ENCODE measurements at places on chromosomes 16 and 17.
A peak's percentile ranks its signal among the peaks of the same experiment; 100 is the strongest.

DNA sequence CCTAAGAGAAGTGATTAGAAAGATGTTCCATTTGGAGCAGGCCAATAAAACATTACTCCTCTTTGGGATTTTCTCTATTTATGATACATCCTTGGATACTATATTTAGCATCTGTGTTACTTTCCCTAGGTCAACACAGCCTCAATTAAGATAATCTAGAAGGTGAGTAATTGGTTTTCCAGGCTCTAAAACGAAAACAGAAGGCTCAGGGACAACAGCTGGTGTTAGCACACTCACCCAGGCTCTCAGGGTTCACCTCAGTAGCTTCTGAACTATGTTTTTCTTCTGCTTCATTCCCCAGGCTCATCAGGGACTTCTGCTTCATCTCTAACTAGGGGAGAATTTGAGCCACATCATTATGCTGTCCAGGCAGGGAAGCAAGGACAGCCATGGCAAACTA lies 76.6 kb downstream of the ZZEF1 start:
- DNase-seq, result no peak

DNA sequence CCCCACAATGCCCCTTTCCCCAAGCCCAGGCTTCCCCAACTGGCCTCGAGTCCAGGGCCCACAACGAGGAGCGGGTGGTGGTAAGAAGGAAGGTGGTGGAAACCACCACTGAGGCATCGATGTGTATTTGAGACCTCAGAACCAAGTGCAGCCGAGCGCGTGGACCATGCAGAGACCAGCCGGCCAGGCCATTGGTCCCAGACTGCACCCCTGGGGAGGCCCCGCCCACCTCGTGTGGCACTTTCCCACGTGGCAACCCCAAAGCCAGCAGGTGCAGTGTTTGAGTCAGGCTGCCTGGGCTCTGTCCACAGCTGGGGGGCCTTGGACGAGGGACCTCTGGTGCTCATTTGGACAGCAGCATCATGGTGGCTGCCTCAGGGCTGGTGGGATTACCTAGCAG lies 28.1 kb upstream of the BAHCC1 start:
- DNase-seq, result no peak

GRCh38 chr16:66427036-66427860 lies at the start of gene BEAN1:
Gene BEAN1, plus strand, starts transcription at chr16:66427295. Its CDS starts 10,382 bp downstream, at chr16:66437677.
- peak; percentile 86 for DNase-seq

DNA sequence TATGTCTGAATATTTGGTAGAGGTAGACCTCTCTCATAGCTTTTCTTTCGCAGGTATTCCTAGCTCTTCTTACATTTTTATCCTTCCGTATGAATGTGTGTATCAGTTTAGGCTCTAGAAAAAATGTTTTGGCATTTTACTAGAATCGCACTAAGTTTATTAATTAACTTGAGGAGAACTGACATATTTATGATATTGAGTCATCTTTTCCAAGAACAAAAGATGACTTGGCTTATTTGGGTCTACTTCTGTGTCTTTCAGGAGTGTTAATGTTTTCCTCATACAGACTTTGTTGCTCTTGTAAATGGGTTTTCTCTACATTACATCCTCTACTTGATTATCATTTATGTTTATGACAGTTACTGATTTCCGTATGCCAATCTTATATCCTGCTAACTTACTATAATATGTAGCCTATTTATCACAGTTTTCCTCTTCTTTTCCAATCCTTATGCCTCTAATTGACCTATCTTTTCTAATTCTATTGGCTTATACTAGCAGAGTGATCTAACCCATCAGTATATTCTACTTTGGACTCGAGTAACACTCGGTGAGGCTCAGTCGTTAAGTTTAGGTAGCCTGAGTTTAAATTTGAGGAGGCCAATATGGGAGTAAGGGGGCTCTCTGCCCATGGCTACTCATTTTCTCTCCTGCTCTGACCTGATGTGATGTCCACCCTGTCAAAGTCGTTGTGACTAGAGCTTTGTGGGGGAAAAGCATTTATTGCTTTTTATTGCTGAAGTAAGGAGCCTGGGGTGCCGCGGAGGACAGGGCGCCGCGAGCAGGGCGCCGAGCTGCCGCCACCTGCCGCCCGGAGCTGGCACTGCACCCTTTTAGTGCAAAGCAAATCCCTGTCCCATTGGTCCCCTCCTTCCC lies 20.0 kb downstream of the ST6GALNAC1 start:
- DNase-seq, result peak; percentile 66

DNA sequence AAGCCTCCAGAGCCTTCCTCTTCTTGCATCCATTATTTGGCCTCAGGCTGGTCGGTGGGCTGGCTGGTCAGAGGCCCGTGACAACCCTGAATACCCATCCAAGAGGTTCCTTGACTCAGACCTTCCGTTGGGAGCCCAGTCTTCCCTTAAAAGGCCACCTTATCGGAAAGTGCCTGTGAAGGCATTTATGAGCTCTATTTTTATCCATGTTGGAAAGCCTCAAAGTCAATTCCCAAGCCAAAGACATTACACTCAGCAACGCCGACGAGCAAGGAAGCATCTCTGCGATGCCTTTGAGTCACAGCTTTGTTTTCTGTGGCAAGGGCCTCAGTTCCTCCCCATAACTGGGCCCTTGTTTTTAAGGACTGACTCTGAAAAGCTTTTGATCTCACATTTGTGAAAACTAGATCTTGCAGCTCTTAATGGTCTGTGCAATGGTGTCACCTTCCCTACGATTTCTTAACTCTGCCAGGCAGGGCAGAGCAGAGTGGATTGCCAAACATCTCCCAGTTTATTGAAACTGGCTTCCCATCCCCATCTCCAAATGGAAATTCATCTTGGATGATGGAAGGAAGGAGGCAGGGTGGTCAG lies 13.3 kb upstream of the SPOP start:
- no peak for DNase-seq

DNA sequence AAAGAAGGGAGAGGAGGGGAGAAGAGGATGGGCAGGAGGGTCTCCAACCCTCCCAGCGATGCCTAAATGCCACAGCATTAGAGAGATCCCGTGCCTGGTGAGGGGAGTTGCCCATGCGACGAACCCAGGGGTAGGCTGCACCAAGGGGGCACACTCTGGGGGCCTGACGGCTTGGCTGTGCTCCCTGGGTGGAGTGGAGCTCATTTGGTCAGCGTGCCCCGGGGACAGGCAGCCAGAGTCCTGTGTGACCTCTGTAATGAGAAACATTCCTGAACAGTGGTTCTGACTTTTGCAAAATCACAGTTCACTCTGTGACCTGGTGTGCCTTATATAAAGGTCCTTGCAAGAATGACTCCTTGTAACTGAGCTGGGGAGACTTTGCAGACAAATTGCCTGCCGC lies 205.0 kb upstream of the N4BP1 start:
- no peak for DNase-seq

DNA sequence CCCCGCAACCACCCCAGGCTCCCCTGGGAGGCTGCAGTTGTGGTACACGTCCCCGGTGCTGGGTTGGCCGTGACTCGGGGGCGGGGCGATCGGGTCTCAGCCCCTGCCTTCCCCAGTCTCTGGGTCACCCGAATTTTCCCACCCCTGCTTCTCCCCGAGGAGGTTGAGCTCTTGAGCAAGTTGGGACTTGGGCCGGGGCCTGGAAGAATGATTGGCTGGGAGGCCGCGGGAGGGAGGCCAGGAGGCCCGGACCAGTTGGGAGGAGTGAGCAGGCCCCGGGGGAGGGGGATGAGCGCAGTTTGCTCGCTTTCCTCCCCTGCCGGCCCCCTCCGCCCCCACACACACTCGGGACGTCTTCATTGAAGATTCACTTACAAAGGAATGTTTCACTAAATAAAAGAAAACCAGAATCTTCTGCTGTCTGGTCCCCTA lies 4.5 kb upstream of the HEXIM1 start:
- DNase-seq, result no peak

DNA sequence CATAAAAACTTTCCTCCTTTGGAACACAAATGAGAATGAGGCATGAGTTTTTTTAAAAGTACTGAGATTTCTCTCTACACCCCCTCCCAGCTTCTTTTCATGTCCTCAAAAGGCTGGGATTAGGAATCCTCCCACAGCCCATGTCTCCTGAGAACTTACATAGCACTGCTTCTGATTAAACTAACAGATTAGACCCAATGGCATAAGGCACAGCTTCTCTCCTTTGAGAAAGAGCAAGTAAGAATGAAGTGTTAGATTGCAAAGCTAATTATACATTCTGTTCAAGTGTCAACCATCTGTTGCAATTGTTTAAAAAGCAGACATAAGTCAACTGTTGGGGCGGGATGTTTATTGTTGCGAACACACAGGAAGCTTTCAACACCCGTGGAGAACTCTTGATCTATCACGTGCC lies 715.1 kb downstream of the CDH11 start:
- no peak for DNase-seq

DNA sequence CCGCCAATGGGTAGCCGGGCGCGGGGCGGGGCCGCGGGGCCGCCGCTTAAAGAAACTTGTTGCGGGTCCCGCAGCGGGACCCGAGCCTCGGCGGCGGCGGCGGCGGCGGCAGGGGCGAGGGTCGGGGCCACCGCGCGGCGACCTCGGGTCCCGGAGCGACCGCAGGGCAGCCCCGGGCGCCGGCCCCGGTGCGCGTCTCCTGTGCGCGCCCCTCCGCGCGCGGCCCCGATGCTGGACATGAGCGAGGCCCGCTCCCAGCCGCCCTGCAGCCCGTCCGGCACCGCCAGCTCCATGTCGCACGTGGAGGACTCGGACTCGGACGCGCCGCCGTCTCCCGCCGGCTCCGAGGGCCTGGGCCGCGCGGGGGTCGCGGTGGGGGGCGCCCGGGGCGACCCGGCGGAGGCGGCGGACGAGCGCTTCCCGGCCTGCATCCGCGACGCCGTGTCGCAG lies at the start of gene SOX8:
Gene SOX8 (plus strand): TSS at position 76 of the 450 bp plus-strand sequence. CDS start 153 bp downstream, at position 229.
- DNase-seq, result peak; percentile 76

GRCh38 chr17:50203086-50203485 lies 1.7 kb upstream of the COL1A1 start:
- no peak for DNase-seq

- no peak for DNase-seq
Measured at GRCh38 chr17:48056246-48056745, 8.1 kb downstream of the NFE2L1 start.

DNA sequence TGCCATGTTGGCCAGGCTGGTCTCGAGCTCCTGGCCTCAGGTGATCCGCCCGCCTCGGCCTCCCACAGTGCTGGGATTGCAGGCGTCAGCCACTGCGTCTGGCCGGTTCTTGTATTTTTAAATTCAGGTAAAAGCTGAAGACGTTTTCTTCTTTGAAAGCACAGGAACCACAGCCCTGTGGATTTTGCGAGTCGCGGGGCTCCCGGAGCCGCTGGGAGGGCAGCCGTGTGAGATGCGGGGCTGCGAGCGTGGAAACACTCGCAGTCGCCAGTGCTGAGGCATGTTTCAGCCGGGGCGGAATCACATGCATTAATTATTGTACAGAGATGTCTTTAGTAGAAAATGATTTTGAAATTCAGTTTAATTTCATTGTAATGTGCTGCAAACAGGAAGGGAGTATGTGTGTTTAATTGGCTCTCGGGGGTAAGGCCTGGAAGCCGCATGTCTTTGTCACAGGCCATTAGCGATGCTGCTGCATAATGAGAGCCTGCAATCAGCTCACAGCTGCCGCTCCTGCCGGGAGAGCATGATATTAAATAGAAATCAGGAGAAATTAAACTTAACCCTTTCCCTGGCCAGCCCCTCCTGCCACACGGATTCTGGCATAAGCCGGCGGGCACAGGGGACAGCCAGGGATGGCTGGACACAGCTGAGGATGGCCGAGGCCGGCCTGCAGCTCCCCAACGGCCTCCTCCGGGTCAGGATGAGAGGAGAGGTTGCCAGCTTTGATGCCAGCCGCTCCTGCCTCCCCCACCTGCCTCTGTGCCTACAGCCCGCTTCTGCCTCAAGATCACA lies 35.4 kb upstream of the CDH15 start:
- no peak for DNase-seq

DNA sequence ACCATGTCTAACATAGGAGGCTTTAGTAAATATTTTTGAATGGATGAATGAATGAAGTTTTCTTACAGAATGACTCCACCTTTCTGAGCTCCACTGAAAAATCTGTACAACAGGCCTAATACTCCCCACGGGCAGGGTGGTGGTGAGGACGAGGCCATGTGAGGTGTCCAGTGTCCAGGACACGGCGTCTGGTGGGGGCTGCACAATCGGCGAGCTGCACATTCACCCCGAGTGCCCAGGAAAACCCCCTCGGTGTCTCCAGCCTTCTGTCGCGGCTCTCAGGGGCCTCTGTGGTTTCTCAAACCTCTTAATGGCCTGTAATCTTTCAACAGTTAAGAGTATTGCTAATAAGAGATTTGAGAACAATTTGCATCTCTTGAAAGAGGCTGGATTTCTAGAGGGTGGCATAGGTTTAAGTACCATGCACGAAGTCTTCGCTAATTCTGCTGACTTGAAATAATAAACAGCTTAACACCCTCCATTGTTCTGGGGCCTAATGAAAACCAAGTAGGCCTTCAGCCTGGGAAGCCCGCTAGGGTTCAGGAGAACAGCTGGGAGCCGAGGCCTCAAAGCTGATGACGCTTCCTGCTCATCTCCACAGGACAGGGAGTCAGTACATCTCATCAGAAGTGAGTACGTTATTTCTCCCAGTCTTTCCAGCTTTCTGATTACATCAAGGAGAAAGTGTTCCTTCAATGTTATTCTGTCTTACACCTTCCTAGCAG lies 304.6 kb upstream of the FOXF1 start:
- no peak for DNase-seq

DNA sequence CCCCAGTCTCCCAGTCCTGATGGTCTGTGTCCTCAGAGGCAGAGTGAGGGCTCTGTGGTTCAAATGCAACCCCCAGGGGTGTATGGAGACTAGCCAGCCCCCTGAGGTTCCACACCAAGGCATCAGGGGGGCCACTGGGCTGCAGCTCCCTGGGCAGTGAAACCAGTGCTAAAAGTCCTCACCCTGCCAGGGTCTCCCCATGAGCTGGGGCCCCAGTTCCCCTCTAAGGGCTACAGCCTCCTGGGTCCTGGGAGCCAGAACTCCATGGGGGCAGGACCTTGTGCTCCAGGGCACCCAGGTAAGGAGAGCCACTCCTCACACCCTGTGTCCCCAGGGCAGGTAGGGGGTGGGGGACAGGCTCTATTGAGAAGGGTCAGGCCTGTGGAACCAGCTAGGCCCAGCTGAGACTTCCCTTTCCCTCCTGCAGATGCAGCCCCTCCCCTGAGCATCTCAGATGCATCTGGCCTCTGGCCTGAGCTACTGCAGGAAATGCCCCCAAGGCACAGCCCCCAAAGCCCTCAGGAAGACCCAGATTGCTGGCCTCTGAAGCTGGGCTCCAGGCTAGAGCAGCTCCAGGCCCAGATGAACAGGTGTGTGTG lies 6.4 kb upstream of the DCAF7 start:
- no peak for DNase-seq

- no peak for DNase-seq
Measured at GRCh38 chr16:29737713-29738112, 8.1 kb downstream of the C16orf54 start.

- peak; percentile 37 for DNase-seq
Measured at GRCh38 chr17:77287432-77288068, 146.8 kb downstream of the SEC14L1 start.

DNA sequence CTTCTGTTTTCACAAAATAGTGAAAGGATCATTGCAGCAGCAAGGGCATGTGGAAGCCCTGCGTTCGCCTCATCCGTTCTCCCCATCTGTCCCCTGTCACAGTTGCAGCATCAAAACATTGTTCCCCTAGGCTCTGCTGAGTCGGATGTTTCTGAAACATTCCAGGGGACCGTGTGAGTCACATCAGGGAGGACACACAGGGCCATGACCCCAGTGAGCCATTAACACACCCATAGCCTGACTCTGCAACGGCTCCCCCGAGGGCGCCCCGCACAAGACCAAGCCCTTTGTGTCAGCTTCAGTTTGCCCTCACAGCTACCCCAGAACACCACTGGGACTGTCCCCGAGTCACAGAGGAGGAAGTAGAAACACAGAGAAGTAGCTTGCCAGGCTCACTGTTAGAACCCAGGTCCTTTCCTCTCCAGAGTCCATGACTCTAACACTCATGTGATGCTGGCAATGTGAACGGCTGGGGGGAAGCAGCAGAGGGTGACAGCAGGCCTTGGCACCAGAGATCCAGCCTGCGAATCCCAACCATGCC lies 63.3 kb upstream of the HSBP1 start:
- DNase-seq, result no peak

Data from 8988T (cell line).